ENCODE measurements at places on chromosomes 7 and 10.

- DNase-seq: no peak
Measured at GRCh38 chr10:30080161-30080560, 20.8 kb upstream of the JCAD start.

GRCh38 chr7:36387435-36388231, 2.0 kb upstream of the ANLN start:
- DNase-seq: no peak

DNA sequence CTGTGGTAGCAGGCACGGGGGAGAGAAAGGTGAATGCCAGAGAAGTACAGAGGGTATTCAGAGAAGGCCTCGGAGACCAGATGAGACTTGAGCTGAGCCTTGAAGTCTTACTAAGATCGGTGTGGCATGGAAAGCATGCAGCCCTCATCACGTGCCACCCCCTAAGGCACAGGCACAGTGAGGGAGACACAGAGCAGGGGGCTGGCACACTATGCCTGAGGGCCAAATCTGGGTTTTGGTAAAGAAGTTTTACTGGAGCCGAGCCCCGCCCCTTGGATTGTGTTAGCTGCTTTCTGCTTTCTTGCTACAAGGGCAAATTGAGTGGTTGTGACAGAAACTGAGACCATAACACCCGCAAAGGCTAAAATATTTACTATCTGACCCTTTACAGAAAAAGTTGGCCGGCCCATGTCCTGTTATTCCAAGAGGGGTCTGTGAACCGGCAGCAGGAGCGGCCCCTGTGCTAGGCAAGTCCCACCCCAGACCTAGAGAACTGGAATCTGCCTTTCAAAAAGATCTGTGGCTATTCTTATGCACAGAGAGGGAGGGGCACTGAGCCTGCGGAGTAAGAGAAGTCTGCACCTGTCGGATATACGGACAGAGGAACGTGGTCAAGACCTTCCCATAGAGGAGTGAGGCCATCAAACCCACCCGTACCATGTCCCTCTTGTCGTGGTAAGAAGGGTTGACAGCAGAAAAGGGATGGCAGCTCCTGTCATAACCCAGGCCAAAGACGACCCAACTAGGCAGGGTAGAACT, 109.3 kb upstream of the RHEB start:
- DNase-seq: no peak

DNA sequence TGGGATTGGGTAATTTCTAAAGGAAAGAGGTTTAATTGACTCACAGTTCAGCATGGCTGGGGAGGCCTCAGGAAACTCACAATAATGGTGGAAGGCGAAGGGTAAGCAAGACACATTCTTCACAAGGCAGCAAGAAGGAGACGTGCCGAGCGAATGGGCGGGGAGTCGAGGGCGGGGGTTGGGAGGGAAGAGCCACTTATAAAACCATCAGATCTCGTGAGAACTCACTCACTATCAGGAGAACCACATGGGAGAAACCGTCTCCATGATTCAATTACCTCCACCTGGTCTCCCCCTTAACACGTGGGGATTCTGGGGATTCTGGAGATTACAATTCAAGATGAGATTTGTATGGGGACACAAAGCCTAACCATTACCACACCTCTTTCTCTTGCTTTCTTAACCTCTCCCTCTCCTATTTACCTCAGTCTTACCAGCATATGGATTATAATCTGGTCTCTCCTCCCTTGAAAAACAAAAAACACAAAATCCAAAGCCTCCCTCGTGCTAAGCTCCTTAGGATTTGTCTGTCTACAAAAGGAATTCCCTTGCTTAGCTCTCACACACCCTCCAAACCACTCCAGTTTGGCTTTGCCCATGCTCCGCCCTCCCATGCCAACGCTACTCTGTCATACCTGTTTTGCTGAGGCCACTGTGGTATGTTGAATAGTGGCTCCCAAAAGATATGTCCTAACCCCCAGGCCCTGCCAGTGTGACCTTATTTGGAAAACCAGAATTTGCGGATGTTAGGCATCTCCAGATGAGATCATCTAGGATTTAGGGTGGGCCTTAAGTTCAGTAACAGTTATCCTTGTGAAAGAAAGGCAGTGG, 19.6 kb upstream of the EFCAB10 start:
- peak; percentile 31 for DNase-seq

DNA sequence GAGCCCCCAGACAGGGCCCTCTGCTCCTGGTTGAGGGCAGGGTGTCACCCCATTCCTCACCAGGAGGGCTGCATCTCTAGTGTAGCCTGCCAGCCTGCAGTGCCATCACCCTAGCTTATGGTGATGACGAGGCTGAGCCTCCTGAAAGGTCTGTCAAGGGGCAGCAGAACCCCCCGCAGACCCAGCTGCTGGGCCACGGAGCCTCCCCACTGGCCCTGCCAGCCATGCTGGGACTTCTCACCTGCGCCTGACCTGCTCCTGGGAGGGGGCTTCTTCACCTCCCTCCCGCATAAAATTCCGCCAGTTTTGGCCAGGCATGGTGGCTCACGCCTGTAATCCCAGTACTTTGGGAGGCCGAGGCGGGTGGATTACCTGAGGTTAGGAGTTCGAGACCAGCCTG, 40.4 kb upstream of the RASGEF1A start:
- peak; percentile 3 for DNase-seq

DNA sequence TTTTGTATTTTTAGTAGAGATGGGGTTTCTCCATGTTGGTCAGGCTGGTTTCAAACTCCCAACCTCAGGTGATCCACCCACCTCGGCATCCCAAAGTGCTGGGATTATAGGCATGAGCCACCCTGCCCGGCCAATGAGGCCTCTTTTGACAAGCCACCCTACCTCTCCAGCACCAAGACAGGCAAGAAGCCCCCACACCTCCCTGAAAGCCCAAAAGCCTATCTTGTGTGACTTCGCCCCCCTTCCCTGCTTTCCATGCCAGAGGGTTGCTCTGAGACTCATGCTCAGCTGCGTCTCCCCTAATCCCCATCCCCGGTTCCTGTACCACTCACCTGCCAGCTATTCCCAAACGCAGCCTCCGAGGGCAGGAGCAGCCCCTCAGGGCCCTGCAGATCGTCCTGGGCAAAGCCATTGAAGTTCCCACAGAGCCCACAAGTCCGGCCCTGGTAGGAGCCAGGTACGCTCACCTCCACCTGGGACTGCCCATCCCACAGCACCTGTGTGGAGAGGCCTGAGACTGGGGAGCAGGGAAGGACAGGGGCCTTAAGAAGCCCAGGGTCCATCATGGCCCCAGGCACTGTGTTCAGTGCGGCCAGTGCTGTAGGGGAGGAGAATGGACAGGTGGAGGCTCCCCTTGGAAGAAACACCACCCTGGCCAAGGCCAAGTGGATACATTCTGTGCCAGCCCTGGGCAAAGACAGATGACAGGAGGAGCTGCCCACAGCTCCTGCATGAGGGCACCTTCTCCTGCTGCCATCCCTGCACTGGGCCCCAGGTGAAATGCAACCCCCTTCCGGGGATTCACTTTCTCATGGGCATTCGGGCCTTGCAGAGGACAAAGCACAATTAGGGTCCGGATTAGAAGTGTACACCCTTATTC, 15.8 kb downstream of the ATP6V1F start:
- no peak for DNase-seq

DNA sequence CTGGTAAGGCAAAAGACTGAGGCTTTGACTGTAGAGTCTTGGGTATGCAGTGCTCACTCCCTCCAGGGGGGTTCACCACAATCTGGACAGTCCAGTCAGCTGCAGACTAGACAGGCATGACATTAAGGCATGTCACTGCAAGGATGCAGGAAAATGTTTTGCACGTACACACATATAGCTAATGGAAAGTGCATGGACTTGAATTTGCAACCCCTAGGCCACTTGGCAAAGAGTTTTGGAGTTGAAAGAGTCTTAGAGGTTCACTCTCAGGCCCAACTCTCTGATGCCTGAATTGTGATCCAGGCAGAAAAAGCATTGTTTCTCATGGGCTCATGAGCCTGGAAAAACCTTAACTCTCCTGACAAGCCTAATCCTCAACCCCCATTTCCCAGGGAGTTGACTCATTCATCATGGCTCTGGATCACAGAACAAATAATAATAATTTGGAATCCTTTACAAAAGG, 51.9 kb downstream of the LAMB4 start:
- DNase-seq: no peak

DNA sequence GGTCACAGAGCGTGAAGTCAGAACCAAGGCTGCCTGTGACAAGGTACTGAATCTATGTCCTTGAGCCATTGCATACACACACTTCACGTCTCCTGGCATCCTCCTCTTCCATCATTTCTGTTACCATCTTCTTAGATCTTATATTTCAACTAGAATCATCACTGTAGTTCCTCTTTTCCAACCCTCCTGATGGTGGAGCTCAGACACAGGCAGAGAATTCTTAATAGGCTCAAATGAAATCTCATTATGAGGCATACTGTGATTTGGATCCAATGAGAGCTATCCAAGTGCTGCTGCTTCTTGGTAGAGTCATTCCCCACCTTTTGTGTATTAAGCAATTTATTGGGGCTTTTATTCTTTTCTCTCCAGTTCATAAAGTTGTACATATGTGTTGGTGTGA, 113.2 kb downstream of the CALCR start:
- DNase-seq: no peak

GRCh38 chr7:54591404-54592386, 49.5 kb downstream of the VSTM2A start:
- no peak for DNase-seq

DNA sequence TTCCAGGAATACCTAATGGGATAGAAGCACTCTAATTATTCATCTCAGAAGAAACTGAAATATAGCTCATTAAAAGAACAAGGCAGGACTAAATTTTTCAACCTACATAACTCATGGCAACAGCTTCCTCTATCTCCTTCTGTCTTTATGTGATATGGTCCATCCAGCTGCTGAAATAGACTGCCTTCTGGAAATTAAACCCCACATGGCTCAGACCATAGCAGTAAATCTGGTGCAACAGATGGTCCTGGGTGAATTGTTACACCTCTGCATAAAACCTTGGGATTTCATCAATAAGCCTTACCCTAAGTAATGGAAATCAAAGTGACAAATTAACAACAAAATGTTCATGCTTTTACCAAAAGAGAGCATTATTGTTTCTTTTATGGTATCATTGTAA, 205.6 kb upstream of the CSTF2T start:
- DNase-seq: no peak

DNA sequence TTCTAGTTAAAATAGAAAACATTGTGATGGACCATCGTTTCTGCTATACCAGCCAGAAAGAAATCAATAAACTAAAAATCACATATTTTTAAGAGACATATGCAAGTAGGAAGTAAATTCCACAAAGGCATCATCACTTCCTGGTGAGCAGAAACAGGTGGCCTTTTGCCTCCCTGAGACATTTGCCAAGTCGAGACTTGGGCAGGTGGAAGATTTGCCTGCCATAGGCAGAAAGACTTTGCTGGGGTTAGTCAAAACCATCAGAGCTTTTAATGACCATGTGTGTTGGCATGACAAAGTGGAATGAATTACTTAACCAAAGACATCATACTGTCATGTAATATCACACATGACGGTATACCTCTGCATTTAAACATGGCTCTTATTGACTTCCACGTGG, 66.0 kb upstream of the FGL2 start:
- no peak for DNase-seq

DNA sequence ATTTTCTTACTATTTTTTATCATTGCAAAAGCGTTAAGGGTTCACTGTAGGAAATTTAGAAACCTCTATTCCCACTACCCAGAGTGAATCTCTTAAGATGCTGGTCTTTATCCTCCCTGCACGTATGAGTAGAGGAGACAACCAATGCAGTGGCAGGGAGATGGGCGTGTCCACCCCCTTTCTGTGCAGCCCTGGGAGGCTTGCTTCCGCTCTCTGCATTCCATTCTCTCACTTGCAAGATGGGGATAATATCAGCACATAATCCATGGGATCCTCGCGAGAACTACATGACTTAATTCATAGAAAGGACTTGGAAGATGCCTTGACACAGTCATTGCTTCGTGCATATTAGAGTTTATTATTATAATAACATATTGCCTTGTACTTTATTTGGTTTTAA, 196.2 kb downstream of the KLF6 start:
- DNase-seq: no peak

DNA sequence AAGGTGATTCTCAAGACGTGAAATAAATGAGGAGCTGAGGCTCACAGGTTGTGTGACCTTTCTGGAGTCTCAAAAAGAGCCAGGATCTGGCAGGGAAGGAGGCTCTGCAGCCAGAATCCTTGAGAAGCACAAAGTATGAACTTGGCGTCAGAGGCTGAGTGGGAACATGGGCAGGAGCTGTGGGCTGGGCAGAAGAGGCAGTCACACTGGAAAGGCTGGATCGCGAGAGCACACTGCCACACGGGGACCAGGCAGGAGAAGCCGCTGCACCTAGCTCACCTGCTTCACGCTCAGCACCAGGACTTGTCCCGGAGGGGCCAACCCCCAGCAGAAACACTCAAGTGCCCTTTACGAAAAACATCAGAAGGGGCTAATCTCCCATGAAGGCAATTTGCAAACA, 535.0 kb downstream of the TNS3 start:
- no peak for DNase-seq

All from urothelium cell line (cell line).